ENCODE measurements at places on chromosomes 3 and 15. TPM values are rescaled to one million over a fixed set of nuclear protein-coding genes. Genes with fewer than 3 reads are reported as not detected.

TPRA1 gene
- polyA plus RNA-seq = 26.1 TPM

RGMA gene
- polyA plus RNA-seq = 2.1 TPM

SAXO2 gene
- polyA plus RNA-seq = 5.1 TPM

XCR1 gene
- polyA plus RNA-seq = not detected

DNA sequence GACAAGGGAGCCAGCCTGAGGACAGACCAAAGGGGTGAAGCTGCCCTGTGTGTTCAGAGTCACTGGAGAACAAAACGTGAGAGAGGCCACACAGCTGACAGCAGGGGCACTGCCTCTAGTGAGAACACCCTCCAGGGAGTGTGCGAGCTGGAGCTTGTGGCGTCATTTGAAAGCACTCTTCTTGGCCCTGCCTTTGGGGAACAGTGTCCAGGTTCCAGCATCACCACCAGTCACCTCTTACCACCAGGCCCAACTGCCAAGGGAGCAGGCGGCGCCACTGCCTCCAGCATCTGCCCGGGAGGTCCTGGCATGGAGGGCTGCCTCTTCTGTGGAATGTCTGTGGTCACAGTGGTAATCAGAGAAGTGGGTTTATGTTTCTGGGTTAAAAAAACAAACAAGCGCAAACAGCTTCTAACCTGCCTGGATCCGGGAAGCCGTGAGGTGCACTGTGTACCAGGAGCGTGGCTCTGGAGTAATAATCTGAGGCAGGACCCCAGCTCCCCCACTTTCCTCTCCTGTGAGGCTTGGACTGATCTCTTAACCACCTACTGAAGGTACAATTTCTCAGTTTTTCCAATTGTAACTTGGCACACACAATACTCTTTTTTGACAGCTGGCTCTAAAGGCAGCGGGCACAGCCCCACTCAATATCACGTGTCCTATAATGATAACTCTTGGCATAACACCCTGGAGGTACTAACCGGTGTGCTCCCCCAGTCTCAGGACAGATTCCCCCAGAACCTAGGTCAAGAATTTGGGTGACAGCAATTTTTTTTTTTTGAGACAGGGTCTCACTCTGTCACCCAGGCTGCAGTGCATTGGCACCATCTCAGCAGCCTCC lies 32.2 kb upstream of the CDCP1 start:
- H3K4me3 ChIP-seq = no peak overlapping the region
- H3K27ac ChIP-seq = no peak overlapping the region
- no peak for DNase-seq
- H3K36me3 ChIP-seq = no peaks in the 10 kb centered on the region

DNA sequence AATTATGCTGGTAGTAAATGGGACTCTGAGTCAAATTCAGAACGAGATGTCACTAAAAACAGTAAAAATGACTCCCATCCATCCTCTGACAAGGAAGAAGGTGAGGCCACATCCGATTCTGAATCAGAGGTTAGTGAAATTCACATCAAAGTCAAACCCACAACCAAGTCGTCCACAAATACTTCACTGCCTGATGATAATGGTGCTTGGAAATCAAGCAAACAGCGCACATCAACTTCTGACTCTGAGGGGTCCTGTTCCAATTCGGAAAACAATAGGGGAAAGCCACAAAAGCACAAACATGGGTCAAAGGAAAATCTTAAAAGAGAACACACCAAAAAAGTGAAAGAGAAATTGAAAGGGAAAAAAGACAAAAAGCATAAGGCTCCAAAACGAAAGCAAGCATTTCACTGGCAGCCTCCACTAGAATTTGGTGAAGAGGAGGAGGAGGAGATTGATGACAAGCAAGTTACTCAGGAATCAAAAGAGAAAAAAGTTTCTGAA lies 15.1 kb upstream of the ZBTB47 start:
- no peaks in the 10 kb centered on the region for H3K27me3 ChIP-seq
- no peak for DNase-seq
- H3K4me1 ChIP-seq = no peaks in the 10 kb centered on the region
- H3K4me3 ChIP-seq = no peak overlapping the region
- peaks cover 21% of the 10 kb centered on the region for H3K36me3 ChIP-seq

Measured in small intestine (tissue), 16 donors.